Upper lobe of right lung (tissue), 1 donor: ENCODE measurements at places on chromosomes 7 and 10. TPM values are rescaled to one million over a fixed set of nuclear protein-coding genes. Genes with fewer than 3 reads are reported as not detected.

- no peak for DNase-seq
- no peak overlapping the region for H3K27ac ChIP-seq
- H3K4me1 ChIP-seq = no peaks in the 10 kb centered on the region
- H3K27me3 ChIP-seq = no peaks in the 10 kb centered on the region
- H3K4me3 ChIP-seq = no peak overlapping the region
These were observed 265.2 kb upstream of the LYZL1 start for GRCh38 chr10:29023678-29024077.

RALA gene
- 53.4 TPM for total RNA-seq

DNA sequence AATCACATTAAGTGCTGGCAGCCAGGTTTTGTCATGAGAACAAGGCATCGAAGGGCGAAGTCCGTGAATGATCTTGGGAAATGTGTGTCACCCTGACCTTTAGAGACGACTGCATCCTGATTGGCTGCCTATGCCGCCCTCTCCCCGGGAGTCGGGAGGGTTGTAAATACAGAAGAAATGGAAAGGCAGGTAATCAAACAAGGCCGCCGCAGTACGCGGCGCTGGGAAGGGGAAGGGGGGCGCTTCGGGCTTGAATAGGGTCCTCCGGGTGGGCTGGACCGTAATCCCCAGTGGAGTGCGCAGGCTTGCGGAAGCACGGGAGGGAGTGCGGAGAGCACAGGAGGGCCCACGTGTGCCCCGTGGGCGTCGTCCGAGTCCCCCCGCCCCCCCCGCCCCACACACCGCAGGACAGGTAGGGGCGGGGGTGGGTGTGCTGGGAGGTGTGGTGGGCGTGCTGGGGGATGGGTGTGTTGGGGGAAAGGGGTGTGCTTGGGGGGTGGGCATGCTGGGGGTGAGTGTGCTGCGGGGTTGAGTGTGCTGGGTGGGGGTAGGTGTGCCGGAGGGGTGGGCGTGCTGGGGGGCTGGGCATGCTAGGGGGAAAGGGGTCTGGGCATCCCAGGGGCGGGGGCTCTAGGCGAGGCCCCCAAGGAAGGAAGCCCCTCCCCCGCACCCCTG lies 169.4 kb downstream of the ARHGAP12 start:
- DNase-seq = peak; percentile 71
- no peaks in the 10 kb centered on the region for H3K36me3 ChIP-seq
- H3K4me3 ChIP-seq = peak overlapping the region; percentile 86
- no peaks in the 10 kb centered on the region for H3K27me3 ChIP-seq
- peaks cover 21% of the 10 kb centered on the region for H3K4me1 ChIP-seq
- peak overlapping the region; percentile 96 for H3K27ac ChIP-seq

DNA sequence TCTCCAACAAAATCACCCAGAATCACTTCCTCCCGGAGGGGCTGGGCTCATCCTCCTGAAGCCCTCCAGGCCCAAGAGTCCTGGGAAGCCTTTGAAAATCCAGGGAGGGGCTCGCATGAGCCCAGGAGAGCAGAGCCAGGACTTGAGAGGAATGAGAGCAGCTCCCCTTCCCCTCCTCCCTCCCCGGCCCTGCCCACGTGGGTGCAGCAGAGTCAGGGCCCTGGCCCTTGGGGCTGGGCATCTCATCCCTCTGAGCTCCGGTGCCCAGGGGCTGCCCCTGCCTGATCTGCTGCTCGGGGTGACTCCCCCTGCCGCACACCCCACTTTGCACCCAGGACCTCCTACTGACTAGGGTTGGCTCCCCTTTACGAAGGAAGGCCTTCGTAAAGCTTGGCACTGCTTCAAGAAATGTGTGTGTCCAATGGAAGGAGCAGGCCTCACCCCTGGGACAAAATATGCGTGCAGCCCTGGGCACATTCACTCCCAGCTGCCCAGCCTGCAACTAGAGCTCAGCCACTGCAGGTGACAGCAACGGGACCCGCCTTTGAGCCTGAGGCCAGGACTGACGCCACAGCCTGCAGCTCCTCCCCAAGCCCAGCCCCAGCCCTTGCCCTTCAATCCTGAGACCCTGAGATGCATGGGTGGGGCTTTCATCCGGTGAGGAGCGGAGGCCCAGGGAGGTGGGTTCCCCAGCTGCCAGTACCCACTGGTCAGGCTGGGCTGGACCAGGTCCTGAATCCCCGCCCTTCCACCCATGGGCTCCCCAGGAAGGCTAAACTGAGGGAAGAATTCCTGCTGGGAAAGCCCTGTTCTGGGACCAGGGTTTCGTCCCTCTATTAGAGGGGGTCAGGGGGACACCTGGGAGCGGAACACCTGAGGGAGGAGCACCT lies 21.8 kb downstream of the PWWP2B start:
- H3K4me1 ChIP-seq = peaks cover 52% of the 10 kb centered on the region
- DNase-seq = peak; percentile 90
- no peaks in the 10 kb centered on the region for H3K27me3 ChIP-seq
- H3K36me3 ChIP-seq = no peaks in the 10 kb centered on the region
- peak overlapping the region; percentile 94 for H3K27ac ChIP-seq

DNA sequence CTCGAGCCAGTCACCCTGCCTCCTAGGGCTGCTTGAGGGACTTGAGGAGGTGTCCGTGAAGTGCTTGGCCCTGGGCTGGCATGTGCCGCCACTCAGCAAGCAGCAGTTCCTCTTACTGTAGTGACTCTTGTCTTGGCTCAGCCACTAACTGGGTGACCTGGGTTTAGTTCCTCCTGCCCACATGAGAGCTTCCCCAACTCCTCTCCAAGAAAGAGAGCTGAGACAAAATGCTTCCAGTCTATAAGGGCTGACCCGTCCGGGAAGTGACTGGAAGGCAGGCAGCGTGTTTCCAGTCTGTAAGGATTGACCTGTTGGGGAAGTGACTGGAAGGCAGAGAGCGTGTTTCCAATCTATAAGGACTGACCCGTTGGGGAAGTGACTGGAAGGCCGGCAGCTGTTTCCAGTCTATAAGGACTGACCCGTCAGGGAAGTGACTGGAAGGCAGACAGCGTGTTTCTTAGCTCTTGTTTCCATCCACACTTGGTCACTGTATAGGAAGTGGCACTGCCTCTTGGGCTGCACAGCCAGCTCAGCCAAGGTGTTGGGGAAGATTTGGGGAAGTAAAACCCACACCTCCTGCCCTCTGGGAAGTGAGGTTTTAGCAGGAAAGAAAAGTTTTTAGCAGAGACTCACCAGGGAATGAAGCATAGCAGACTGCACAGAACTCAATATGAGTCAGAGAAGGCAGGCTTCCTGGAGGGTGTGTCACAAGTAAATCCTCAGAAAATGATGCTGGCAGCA lies 53.3 kb upstream of the PPIF start:
- peaks cover 73% of the 10 kb centered on the region for H3K36me3 ChIP-seq
- H3K4me1 ChIP-seq = peaks cover 34% of the 10 kb centered on the region
- peak overlapping the region; percentile 74 for H3K27ac ChIP-seq

STN1 gene
- total RNA-seq = 42.3 TPM

DNA sequence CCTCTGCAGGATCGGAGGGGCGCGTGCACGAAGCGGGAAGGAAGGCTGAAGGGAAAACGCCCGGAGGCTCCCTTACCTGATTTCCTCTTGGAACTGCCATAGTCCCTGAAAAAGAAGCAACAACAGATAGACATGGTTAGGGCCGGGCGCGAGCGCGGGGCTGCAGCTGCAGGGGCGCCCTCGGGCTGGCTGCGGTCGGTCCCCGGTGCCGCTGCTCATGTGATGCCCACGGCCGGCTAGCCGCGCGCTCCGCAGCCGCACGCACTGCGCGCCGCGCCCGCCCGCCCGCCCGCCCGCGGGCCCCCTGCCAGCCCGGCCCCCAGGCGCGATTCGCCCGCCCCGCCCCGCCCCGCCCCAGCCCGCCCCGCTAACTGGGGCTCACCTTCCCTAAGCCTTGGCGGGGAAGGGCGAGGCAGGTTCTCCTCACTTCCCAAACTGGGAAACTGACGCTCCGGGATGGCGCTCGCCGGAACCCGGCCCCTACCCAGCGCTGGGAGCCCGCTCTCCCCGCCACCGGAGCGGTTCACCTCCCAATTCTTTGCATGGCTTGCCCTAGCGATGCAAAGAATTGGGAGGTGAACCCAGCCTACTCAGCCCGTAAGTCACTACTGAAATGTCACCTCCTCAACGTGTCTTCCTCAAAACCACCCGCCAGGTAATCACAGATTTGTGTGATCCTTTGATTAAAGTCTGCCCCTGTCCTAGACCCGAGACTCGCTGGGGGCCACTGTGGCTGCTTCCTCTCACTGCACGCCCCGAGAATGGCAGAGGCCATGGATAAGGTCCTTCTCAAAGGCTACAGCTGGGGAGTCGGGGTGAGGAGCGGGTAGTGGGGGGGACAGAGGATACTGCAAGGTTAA lies 162.2 kb downstream of the SH3PXD2A start:
- peak overlapping the region; percentile 34 for H3K4me3 ChIP-seq
- peaks cover 18% of the 10 kb centered on the region for H3K4me1 ChIP-seq
- H3K36me3 ChIP-seq = no peaks in the 10 kb centered on the region

DNA sequence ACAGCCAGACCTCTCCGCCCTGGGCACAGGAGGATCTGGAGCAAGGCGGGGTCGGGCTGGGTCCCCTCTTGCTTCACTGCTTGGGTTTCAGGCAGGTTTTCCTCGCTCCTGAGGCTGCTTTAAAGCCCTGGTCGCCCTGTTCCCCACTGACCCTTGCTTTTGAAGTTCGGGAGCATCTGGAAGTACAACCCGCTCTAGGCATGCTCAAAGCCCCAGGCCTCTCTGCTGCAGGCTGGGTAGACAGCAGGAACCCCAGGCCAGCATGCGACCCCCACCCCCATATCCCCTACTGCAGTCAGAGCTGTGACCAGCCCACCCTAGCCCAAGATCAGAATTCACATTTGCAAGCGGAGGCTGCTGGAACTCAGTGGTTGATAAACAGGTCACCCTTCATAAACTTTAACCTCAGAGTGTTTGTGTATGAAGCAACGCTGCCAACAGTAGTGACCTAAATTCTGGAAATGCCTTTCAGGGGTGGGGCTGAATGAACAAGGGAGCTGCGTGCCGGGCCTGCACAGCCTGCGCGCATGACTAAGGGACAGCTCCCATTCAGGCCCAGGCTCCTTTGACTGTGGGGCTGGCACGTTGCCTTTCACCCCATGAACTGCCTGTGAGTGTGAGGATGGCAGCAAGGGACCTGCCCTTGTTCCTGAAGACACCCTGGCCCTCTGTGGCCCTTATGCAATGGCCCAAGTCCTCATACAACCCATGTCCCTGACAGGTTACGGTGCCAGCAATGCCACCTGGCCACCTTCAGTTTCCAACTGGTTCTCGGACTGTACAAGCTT lies 52.5 kb downstream of the PROSER2 start:
- H3K36me3 ChIP-seq = no peaks in the 10 kb centered on the region
- H3K4me3 ChIP-seq = peak overlapping the region; percentile 5
- DNase-seq = peak; percentile 93
- H3K4me1 ChIP-seq = peaks cover 30% of the 10 kb centered on the region

GRCh38 chr7:25173184-25173583 lies 48.1 kb upstream of the CYCS start:
- H3K36me3 ChIP-seq = no peaks in the 10 kb centered on the region
- no peaks in the 10 kb centered on the region for H3K4me1 ChIP-seq
- no peak for DNase-seq
- no peak overlapping the region for H3K27ac ChIP-seq
- H3K4me3 ChIP-seq = no peak overlapping the region

DNA sequence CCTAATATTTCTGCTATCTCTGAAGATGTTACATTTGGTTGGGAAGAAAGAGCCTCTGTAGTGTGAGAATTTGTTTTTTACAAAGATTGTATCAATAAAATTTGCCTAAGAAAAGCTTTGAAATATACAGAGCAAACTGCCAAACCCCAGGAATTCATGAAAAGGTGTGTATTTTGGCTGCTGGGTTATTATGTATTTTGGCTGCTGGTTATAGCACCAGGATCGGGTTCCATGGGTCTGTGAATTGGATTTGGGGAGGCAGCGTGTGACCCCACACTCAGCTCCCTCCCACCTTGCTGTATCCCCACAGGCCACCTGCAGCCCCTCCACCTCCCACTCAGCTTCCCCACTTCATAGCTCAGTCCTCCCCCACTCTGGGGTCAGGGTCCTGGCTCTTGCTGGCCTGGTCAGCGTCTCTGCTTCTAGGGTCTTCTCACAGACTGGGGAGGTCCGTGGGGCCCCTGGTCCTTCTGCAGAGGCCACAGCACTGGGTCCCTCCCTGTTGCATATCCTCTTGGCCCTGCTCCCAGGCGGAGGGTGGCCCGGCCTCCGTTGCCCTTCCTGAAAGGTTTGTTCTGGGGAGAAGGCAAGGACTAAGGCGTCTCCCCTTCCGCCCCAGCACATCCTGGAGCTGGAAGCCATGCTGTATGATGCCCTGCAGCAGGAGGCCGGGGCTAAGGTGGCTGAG lies 24.0 kb upstream of the DPYSL4 start:
- H3K27ac ChIP-seq = no peak overlapping the region
- H3K27me3 ChIP-seq = no peaks in the 10 kb centered on the region
- H3K36me3 ChIP-seq = no peaks in the 10 kb centered on the region
- H3K4me3 ChIP-seq = no peak overlapping the region
- no peak for DNase-seq

DNA sequence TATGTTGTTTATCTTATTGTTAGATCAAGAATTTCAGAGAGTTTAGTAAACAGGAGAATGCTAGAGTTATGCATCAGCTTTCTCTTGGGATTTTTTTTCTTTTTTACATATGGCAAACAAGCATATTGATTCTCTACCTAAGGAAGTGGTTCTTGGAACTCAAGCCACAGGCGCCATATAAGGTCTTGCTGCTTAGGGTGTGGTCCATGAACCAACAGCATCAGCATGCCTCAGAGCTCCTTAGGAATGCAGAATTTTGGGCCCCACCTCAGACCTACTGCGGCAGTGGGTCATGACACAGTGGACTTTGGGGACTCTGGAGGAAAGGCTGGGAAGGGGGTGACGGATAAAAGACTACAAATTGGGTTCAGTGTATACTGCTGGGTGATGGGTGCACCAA lies 230.8 kb downstream of the SKAP2 start:
- no peaks in the 10 kb centered on the region for H3K36me3 ChIP-seq
- no peaks in the 10 kb centered on the region for H3K4me1 ChIP-seq
- no peak for DNase-seq

DNA sequence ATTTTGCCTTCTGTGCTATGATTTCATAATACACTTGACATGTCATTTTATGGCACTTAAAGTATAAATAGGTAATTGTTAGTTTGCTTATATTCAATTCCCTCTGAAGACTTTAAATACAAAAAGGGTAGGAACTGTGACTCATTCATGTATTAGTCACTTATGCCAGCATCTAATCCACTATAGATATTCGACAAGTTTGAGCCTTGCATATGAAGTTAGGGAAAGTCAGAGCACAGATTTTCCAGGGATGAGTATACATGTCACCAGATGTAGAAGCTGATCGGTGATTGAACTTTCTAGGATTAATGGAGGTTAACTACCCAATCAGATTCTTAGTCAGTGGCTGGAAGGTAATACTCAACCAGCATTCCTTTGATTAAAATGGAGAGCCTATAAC lies 1321.5 kb downstream of the XPNPEP1 start:
- H3K4me1 ChIP-seq = no peaks in the 10 kb centered on the region
- H3K4me3 ChIP-seq = no peak overlapping the region
- DNase-seq = no peak
- no peaks in the 10 kb centered on the region for H3K36me3 ChIP-seq
- no peaks in the 10 kb centered on the region for H3K27me3 ChIP-seq

GRCh38 chr10:76942628-76943416 lies 694.8 kb downstream of the KCNMA1 start:
- H3K27me3 ChIP-seq = no peaks in the 10 kb centered on the region
- H3K4me3 ChIP-seq = no peak overlapping the region
- H3K36me3 ChIP-seq = no peaks in the 10 kb centered on the region
- no peak for DNase-seq
- H3K4me1 ChIP-seq = no peaks in the 10 kb centered on the region
- no peak overlapping the region for H3K27ac ChIP-seq

KCP gene
- 1.3 TPM for total RNA-seq

GRCh38 chr10:934746-935406 lies 3.4 kb upstream of the LARP4B start:
- H3K36me3 ChIP-seq = no peaks in the 10 kb centered on the region
- H3K4me1 ChIP-seq = peaks cover 5% of the 10 kb centered on the region
- DNase-seq = no peak
- H3K27ac ChIP-seq = no peak overlapping the region
